NCI-H2081 treated with DMSO at 0.1 percent for 48 hours (cell line): ENCODE measurements at places on chromosomes 5 and 9.

DNA sequence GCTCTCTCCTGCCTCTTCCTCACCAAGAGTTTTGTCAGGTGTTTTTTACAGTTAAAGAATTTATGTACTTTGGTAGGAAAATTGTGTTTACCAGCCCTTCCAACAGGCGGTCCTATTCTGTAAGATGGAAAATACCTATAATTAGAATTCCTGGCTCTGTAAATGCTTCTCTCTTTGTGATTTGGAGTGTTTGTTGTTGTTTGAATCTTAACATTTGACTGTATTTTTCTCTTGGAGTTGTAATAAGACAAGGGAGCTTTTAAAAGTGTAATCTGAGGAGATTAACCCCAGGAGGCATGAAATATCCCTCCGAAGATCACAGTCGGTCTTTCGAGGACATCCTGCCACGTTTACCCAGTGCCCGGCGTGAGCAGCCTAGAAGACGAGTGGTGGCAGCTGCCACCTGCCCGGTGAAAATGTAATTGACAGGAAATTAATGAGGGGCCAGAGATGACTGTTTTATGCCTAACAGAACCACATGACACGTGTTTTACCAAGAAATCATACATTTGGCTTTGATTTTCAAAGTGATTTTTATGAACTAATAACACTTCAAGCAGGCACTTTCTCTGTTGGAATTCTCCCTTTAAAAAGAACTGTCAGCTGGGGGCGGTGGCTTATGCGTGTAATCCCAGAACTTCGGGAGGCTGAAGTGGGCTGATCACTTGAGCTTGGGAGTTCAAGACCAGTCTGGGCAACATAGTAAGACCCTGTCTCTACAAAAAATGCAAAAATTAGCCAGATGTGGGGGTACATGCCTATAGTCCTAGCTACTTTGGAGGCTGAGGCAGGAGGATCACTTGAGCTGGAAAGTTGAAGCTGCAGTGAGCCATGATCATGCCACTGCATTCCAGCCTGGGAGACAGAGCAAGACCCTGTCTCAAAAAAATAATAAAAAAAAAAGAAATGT is 20.0 kb downstream of the ANKRD33B start:
- no peak for DNase-seq

GRCh38 chr9:20564650-20565049 is 57.6 kb downstream of the MLLT3 start:
- no peak for DNase-seq

DNA sequence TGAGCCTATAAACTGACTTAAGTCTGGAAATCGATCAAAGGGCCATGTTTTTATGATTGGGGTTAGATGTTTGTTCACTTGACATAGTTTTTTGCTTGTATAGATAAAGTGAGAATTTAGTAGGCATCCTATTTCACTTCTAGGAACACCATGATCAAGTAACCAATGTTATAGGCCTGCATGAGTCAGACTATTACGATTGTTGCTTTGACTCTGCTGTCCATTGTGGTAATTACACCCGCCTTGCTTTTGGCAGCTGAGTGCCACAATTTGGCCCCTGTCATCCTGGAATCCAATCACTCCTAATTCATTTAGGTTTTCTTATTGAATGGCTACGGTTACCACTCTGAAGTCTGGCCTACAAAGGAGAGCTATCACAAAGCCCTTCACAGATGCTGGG is 67.8 kb upstream of the IL33 start:
- DNase-seq: no peak

- DNase-seq: no peak
Observed at GRCh38 chr9:35272989-35273388, 111.2 kb downstream of the UNC13B start.

DNA sequence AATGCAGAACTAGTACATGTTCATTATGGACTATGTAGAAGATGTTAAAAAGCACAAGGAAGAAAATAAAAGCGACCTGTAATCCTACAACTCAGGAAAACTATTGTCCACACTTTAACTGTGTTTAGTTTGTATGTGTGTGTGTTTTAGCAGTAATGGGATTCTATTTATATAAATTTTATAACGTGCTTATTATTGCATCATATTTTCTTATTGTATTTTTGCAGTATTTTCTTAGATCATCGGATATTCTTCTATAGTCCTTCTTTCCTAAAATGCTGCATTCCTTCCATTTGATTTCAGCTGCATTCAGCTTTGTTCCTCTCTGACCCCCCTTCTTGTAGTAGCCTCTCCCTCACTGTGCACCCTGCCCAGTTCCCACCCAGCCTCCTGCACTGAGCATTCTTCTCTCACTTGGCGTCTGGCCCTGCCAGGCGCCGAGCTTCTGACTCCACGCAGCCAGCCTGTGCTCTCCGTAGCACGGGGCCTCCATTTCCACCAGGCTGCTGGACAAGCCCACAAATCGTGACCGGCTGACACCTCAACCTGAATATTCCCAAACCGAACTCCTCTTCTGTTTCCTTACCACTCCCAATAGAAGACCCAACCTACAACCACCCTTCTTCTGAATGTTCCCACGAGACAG is 39.9 kb downstream of the MVB12B start:
- DNase-seq: no peak

DNA sequence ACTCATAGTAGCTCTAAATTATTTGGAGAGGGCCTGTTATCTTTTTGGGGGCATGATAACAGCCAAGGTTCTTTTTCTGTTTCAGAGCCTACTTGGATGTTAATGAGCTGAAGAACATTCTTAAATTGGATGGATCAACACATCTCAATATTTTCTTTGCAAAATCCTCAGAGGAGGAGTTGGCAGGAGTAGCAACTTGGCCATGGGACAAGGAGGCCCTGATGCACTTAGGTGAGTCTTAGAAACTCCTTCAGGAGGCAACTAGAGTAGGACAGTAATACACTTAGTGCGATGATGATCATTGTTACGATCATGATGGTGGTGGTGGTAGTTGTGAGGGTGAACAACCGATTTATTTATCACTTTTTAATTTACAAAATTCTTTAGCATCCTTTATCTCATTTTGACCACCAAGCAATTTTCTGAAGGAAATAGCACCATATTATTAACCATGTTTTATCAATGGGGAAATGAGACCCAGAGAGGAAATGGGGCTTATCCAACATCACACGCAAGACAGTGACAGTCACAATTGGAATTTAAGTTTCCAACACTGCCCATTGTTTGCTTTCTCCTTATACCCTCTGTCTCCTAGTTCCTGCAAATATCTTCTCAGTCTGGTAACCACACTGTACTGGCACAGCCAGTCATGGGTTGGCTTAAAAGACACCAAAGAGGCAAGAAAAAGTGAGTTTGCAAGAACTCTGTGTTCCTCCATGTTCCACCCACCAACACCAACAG is 54.0 kb downstream of the PAPPA start:
- no peak for DNase-seq

DNA sequence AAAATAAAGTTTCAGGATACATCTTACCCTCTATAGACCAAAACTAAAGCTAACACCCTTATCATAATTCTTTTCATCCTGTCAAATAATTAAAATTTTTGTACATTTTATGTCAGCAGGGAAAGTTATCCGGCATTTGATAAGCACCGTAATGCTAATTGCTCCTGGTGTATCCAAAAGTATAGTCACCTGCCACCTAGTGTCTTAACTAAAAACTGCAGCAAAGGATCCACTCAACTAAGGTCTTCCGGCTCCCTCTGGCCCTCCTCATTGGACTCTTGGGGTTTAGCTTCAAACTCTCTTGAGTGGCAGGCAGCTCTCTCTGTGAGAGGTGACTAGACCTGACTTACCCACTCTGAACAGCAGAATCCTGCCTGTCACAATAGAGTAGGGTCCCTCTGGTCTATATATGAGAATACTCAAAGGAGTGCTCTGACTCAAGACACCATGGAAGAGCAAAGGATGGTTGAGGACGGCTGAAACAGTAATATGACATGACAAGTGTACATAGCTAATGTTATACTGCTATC is 60.4 kb upstream of the CAST start:
- DNase-seq: no peak

DNA sequence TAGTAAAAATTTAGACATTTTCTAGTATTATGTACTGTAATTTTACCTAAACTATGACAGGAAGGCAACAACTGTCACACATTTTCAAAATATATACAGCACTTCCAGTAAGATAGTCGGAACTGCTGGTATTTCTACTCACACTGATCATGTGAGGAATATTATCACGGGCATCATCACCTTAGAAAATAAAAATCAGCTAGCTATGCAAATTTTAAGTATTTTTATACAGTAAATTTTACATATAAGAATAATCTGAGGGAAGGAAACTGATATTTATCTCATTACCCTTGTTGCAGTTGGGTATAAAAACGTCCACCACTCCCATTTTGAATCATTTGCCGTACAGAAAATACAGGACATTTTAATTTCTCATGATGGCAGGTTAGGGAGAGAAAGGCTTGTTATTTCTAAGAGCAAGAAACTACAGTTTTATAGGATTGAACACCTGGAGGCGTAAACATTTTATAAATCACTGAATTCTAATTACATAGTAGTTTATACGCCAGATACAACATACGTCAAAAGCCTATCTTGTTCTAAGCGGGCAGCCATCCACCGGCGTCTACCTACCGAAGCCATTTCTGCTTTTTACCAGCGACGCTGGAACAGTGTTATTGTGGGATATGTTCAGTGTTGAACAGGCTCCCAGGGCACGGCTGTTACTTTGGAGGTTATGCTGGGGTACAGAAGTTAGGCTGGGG is 729 bp upstream of the TNPO1 start:
- DNase-seq: no peak

DNA sequence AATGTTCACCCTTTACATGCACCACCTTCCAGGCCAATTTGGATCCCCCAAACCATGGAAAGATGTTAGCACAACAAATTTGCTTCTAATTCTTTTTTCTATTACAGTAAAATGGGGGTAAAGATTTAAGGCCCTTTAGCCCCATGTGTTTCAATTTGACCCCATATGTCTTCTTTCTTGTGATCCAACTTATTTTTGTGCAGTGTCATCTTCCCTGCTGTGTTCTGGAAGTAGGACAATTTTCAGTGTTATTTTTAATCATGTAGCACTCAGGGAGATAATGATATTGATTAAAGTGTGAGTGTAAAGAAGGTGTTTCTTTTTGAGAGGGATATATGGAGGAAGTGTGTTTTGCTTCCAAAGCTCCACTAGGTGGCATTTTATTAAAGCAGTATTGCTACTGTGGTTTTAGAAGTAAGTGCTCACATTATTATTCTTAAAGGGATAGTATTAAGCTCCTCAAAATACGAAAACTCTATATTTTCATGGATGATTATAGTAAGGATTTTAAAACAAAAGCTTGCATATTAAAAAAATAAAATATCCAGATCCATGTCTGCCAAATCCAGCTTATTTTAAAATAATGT is 118.7 kb upstream of the ATP10B start:
- DNase-seq: peak; percentile 34

DNA sequence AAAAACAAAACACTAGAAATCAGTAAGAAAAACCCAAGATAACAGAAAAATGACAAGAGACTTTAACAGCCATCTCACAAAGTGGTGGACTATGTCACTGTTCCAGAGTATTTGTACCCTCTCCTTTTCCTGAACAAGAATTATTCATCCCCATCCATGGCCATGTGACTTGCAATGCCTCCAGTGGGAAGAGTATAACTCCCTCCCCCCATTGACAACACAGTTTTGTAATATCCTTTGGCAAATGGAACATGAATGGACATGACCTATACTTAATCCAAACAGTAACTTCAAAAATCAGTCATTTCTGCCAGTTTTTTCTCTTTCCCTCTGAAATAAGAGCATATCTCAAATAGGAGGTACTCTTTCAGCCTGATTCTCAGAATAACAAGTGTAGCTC is 33.9 kb downstream of the PTBP3 start:
- no peak for DNase-seq

GRCh38 chr9:123416176-123416575 is 60.2 kb downstream of the CRB2 start:
- DNase-seq: no peak

GRCh38 chr9:137255448-137256114 is 454 bp downstream of the NELFB start:
- no peak for DNase-seq

GRCh38 chr5:176497852-176498251 is 39.4 kb downstream of the RNF44 start:
- DNase-seq: no peak

- no peak for DNase-seq
Observed at GRCh38 chr9:111231801-111232580, 98.0 kb downstream of the OR2K2 start.

- peak; percentile 81 for DNase-seq
Observed at GRCh38 chr5:179678223-179679013, 2.4 kb downstream of the CBY3 start.

DNA sequence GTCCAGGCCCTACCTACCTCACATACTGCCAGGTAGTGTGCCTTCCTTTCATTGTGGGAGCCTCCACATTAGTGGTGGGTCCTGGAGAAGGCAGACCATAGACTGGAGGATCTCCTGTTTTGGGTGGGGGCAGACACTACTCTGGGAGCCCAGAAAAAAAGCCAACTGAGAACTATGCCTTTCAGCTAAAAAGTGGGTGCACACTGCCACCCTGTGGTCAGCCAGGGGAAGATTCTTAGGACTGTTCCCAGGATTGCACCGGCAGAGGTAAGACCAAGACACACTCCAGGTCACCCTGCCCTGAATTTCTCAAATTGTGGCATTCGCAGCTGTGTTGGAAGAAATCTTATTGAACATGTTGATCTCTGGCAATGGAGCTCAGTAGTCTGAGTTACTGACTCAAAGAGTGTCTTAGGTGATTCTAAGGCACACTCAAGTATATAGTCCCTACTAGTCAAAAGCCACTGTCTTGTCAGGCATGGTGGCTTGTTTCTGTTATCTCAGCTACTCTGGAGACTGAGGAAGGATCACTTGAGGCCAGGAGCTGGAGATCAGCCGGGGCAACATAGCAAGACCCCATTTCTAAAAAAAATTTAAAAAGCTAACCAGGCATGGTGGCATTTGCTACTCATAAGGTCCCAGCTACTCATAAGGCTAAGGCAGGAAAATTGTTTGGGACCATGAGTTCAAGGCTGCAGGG is 3.6 kb downstream of the SIGMAR1 start:
- DNase-seq: no peak

DNA sequence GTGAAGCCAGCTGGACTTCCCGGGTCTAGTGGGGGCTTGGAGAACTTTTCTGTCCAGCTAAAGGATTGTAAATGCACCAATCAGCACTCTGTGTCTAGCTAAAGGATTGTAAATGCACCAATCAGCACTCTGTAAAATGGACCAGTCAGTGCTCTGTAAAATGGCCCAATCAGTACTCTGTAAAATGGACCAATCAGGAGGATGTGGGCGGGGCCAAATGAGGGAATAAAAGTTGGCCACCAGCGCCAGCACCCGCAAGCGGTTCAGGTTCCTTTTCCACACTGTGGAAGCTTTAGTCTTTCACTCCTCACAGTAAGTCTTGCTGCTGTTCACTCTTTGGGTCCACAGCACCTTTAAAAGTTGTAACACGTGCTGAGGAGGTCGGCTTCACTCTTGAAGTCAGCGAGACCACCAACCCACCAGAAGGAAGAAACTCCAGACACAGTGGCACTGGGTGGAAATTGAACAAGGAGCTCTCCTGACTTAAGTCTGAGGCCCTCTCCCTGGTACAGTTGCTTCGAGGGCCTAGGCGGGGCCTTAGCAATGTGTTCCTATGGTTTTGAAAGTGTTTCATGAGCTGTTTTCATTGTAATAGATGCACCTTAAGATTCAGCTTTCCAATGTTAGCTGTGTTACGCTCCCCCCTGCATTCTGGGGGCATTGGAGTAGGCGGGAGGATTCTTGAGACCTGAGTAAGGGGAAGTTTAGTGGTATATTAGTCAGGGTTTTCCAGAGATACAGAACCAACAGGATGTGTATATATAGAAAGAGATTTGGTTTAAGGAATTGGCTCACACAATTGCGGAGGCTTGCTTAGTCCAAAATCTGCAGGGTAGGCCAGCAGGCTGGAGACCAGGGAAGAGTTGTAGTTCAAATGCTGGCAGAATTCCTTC is 21.5 kb upstream of the MYO10 start:
- DNase-seq: no peak

GRCh38 chr5:151574444-151574996 is 16.6 kb downstream of the FAT2 start:
- DNase-seq: no peak
